Stimulated activated CD4-positive, alpha-beta T cell treated with anti-CD3 and anti-CD28 coated beads, Interleukin-1b, Interleukin-23, amount 100 ng/mL, for 24 hours (primary cell): ENCODE measurements at places on chromosomes 5 and 9.

DNA sequence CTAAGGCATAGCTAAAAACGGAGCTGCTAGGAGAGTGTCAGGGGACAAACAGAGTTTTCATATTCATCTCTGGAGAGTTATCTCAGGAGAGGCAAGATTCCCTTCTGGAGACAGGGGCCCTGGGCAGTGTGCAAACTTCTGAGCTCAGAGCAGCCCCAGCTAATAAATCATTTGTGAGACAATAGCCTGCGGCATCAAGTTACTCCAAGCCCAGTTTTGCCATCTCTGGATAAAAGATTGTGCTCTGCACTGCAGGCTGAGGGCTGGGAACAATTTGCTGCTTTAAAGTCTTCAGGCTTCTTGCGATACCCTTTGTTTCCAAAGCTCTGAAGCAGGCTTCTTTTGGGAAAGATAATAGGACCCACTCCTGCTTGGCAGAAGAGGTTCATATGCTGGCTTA is 164.3 kb upstream of the BRINP1 start:
- DNase-seq: no peak

GRCh38 chr5:39138892-39139291 is 64.7 kb upstream of the RICTOR start:
- no peak for DNase-seq

GRCh38 chr9:36128349-36128748 is 8.2 kb upstream of the GLIPR2 start:
- no peak for DNase-seq

DNA sequence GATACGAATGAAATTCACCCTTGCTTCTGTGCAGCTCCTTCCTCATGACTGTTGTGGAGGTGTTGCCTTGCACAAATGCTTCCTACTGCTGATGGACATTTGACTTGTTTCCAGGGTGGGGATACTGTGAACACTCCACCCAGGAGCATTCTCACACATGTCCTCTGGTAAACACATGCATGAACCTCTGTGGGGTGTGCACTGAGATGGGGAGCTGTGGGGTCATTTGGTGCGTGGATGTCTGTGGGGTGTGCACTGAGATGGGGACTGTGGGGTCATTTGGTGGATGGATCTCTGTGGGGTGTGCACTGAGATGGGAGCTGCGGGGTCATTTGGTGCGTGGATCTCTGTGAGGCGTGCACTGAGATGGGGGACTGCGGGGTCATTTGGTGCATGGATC is 72.9 kb upstream of the IRX4 start:
- DNase-seq: no peak

DNA sequence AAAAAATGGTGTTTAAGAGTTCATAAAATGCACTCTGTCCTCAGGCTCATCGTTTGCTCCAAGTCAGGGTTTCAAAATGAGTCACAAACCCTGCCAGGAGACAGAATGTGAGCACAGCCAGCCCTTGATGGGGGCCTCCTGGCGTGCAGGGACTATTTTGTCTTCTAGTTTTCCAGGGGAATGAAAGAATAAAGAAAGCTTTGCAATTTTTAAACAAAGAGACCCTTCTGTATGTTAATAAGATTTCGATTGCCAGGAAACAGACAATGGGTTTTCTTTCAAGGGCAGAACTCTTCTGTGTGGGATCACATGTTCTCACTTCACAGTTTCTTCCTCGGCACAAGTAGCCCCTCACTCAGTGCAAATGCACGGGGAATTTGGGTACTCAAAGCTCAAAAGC is 121.4 kb upstream of the C6 start:
- DNase-seq: no peak

- DNase-seq: no peak
These were observed 21.8 kb upstream of the NKX2-5 start for GRCh38 chr5:173256800-173257199.

DNA sequence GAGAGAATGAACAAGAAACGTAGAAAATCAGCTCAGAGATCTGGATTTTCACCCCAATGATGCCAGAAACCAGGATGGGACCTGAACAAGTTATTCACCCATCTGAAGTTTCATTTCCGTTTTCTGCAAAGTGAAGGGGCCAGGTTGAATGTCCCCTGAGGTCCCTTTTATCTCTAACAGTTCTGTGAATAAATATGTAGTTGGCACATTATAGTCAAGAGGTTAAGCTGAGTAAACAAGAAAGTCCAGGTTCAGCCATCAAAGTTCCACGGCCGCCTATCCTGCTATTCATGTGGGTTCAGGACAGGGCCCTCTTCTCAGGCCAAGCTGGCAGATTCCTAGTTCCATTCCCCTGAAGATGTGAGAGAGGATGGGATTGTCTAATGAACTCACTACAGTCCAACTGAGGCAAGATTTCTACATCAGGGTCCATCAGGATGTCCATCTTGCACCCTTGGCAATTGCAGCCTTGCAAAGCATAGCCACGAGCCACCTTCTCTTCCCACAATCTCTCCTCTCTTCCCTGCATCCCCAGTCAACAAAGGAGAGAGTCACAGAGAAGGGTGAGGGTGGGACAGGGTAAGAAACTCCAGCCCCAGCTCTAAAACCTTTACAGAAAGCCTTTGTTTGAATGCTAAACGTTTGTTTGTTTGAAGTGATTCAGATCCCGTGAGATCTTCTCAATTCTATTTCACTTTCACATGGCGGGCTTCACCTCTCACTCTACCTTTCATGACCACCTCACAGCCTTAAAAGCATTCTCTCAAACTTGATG is 311.0 kb downstream of the SLIT3 start:
- DNase-seq: no peak
